ENCODE measurements at places on chromosomes 13 and 19.
A peak's percentile ranks its signal among the peaks of the same experiment; 100 is the strongest.

GRCh38 chr19:47351548-47351947, 2.4 kb downstream of the DHX34 start:
- DNase-seq, result no peak

GRCh38 chr13:110344320-110344719, 37.2 kb downstream of the COL4A2 start:
- DNase-seq, result no peak

DNA sequence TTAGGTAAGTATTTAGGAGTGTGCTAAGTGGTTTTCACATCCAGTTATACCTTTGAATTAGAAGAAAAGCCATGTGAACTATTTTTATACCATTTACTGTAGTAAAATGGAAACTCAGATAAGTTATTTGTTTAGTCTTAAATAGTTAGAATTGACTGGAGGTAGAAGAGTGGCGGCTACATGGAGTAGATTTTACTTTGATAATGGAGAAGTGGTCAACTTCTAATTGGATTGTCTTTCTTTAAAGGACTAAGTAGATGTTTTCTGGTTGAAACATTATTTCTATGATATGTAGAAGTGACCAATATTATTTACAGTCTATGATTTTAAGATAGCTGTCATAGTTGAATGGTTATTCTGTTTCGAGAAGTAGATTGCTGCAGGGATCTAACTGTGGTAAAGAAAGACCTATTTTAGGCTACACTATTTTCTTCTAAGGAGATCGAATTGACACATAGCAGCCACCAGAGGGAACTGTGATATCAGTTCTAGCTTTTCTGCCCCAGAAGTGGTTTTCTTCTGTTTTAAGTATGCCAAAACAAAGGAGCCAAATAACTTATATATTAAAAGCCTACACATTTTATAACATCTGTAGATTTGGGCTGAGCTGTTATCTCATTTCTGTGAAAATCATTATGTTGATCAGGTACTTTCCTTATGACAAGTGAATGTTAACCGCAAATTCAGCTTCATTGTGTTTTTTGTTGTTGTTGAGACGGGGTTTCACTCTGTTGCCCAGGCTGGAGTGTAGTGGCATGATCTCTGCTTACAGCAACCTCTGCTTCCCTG, 26.1 kb downstream of the ZMYM2 start:
- DNase-seq, result peak; percentile 29

DNA sequence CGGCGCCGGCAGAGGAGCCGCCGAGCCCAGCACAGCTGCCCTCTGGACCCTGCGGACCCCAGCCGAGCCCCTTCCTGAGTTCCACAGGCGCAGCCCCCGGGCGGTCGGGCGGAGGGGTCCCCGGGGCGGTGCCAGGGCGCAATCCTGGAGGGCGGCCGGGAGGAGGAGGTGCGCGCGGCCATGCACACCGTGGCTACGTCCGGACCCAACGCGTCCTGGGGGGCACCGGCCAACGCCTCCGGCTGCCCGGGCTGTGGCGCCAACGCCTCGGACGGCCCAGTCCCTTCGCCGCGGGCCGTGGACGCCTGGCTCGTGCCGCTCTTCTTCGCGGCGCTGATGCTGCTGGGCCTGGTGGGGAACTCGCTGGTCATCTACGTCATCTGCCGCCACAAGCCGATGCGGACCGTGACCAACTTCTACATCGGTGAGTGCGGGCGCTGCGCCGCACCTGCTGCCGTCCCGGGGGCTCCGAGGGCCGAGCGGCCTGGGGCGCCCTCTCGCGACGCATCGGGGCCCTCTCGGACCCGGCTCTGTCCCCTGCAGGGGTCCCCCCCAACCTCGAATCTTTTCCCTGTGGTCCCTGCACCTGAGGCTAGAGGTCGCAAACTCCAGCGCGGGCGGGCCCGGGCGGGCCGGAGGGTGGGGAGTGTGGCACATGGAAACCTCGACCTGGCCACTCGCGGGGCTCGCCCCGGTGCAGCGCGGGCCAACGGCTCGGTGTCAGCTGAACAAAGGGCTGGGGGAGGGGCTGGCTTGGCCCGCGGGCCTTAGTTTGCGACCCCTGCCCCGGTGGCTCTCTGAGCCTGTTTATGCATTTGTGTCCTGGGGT, at the start of gene KISS1R:
Gene KISS1R, plus strand, starts transcription at position 11 of the 829 bp plus-strand sequence. Its CDS starts 170 bp downstream, at position 181.
- DNase-seq, result peak; percentile 77

- DNase-seq, result no peak
Measured at GRCh38 chr13:32804673-32805230, 211.5 kb upstream of the KL start.

- DNase-seq, result no peak
Measured at GRCh38 chr13:90049989-90050671, 1297.4 kb upstream of the MIR17HG start.
